ENCODE measurements at places on chromosomes 2 and 18. TPM values are rescaled to one million over a fixed set of nuclear protein-coding genes. Genes with fewer than 3 reads are reported as not detected.

DNA sequence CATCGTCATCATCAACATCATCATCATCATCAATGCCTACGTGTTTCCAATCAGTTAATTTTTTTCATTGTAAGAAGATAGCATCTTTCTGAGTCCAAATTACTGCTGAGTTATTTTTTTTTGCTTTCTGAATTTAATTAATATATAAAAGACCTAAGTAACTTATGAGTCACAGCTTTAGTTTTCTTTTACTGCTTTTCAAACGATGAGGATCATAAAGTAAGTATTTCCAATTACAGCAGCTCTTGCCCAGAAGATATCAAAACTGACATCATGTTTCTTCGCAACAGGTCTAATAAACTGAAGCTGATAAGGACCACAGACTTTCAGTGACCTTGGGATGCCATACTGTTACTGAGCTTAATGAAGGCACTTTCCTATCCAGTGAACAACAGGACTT lies 442.2 kb downstream of the DSEL start:
- no peaks in the 10 kb centered on the region for H3K36me3 ChIP-seq
- no peak for DNase-seq
- H3K27me3 ChIP-seq = no peaks in the 10 kb centered on the region
- H3K27ac ChIP-seq = no peak overlapping the region
- no peak overlapping the region for H3K4me3 ChIP-seq

DNA sequence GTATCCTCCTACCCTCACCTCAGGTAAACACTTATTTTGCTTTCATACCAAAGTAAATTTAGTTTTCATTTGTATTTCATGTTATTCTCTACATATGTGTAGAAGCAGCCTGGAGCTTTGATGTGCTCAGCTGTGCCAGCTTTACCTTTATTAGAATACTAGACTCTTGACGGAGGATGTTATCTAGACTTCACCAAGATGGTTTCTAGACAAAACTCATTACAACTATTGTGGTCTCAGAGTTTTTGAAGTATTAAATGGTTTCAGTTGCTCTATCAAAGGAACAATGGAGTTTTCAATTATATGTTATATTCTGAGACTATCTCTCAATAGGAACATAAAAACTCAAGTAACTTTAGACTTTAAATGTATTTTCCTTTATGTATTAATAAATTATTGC lies 5.0 kb upstream of the IL18RAP start:
- no peak for DNase-seq
- H3K27me3 ChIP-seq = no peaks in the 10 kb centered on the region
- H3K4me3 ChIP-seq = peak overlapping the region; percentile 62
- H3K4me1 ChIP-seq = peaks cover 47% of the 10 kb centered on the region

UGT1A3 gene
- total RNA-seq = not detected

DNA sequence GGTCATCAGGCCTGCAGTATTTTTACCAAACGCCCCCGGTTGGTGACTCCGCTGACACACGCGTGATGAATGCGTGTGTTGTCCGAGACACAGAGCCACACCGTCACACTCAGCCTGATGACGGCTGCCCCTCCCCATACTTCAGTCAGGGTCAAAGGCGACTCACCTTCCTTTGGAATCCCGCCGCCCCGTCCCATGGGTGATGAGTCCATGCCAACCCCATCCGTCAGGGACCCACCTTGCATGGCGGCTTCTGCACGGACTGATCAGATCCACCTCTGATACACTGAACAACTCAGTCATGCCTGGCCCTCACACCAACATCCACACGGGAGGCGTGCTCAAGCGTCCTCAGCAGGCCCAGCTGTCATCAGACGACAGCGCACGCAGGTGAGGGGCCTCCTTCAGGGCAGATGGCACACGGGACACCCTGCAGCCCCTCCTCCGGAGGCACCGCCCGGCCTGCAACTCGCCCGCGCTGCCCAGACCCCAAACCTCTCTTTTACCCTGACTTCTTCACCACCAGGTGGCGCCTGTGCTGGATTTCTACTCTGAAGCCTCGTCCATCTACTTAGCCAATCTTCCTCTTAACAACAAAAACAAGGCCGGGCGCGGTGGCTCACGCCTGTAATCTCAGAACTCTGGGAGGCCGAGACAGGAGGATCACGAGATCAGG lies 89.2 kb downstream of the ZNF516 start:
- no peak overlapping the region for H3K4me3 ChIP-seq
- H3K36me3 ChIP-seq = peaks cover 16% of the 10 kb centered on the region
- H3K27ac ChIP-seq = no peak overlapping the region
- DNase-seq = peak; percentile 49

DNA sequence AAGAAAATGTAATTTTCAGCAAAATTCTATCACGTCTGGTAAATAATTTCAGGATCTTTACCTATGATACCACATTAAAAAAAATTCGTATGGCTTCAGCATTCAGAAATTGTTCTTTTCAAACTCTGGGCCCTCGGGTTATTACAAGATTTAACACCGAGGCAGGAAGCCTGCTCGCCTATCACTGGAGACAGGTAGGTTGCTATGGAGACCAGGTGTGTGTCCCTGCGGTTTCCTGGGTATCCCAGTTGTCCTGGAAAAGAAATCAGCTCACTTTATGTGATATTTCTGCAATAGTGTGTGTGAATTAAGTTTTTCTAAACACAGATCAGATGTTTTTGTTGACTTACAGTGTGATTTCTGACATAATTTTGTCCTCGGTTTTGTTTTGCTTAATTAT lies 14.2 kb downstream of the HPCAL1 start:
- peaks cover 22% of the 10 kb centered on the region for H3K36me3 ChIP-seq
- H3K27ac ChIP-seq = no peak overlapping the region
- peaks cover 26% of the 10 kb centered on the region for H3K4me1 ChIP-seq
- DNase-seq = no peak

DNA sequence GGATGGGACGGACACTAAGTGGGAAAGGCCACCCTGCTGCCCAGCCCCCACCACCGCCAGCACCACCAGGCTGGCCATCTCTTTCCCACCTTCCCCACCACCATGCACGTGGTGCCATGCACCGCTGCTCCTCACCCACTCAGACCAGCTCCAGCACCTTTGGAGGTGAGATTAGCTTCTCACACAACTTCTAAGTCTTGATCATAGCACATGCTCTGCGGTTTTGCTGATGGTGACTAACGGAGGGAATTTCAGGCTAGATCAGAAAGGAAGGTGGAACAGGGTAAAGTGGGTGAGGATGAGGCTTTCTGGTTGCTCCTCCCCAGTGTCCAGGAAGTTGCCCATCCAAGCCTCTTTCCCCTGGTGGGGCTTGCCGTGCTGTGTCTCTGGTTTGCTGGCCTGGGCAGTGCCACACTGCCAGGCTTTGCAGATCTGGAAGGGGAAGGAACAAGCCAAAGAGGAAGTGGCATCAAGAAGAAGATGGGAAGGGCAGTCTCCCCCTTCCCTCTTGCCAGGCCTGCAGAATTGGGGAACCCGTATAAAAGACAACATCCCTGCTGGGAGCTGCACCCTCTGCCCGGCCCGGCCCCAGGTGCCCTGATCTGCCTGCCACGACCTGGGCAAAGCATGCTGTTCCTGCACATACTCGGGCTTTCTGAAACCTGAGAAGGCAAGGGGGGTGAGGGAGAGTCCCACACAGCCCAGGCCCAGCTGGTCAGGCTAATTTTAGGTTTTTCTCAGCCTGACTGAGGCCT lies 44.3 kb upstream of the CAB39 start:
- H3K27me3 ChIP-seq = no peaks in the 10 kb centered on the region
- peaks cover 69% of the 10 kb centered on the region for H3K4me1 ChIP-seq
- DNase-seq = no peak
- peak overlapping the region; percentile 80 for H3K27ac ChIP-seq
- peaks cover 9% of the 10 kb centered on the region for H3K36me3 ChIP-seq

DNA sequence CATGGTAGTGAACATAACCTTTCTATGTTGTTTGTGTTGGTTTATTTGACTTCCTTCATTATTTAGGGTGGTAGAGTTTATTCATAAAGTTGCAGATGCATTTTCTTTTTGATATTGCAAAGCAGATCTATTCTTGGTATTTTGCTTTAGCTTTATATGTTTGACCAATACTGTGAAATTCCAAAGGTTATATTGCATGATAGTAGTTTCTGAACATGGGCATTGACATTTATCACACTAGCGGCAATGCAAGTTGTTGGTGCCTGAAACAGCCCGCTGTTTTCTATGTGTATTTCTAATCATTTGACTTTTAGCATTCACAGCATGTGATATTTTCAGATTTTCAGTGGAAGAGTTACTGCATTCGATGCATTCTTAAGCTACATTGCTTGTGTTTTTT lies 87.2 kb downstream of the ASXL3 start:
- DNase-seq = no peak
- no peaks in the 10 kb centered on the region for H3K4me1 ChIP-seq
- H3K27me3 ChIP-seq = no peaks in the 10 kb centered on the region
- H3K27ac ChIP-seq = no peak overlapping the region

DNA sequence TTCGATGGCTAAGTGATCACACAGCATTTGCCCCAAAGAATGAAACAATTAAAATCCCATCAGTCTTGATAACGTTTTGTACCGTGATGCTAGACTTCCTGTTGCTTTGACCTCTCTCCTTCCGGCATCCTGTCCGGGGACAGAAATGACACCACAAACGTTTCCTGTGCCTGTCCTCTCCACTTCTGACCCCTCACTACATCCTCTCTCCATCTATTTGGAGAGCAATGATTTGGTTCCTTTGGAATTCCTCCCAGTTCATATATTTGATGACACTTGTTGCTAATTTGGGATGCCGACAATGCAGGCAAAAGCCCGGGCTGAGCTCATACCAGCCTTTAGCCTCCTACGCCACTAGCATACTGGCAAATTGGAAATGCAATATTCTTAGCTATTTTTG lies 151.2 kb upstream of the CCDC68 start:
- no peaks in the 10 kb centered on the region for H3K4me1 ChIP-seq
- H3K27me3 ChIP-seq = peaks cover 10% of the 10 kb centered on the region
- no peak overlapping the region for H3K4me3 ChIP-seq
- H3K27ac ChIP-seq = no peak overlapping the region
- H3K36me3 ChIP-seq = no peaks in the 10 kb centered on the region
- DNase-seq = no peak

AGFG1 gene
- 151 TPM for total RNA-seq

DNA sequence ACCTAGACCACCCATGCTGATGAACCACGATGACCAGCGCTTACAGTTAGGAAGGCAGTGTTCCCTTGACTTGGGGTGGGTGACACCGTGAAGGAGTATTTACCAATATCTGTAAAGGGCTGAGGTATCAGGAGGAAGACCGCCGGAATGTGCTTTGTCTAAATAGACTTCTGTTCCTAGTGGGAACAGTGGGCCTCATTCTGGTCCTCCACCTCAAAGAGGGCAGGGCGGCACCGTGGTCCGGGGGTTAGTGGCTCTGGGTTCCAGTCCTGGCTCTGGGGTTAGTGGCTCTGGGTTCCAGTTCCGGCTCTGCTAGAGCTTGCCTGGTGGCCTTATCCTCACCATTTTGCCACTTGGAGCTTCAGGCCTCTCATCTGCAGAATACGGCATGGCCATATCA lies 91.6 kb upstream of the SMAD2 start:
- no peaks in the 10 kb centered on the region for H3K36me3 ChIP-seq
- no peak for DNase-seq
- no peak overlapping the region for H3K27ac ChIP-seq
- H3K27me3 ChIP-seq = peaks cover 23% of the 10 kb centered on the region

DNA sequence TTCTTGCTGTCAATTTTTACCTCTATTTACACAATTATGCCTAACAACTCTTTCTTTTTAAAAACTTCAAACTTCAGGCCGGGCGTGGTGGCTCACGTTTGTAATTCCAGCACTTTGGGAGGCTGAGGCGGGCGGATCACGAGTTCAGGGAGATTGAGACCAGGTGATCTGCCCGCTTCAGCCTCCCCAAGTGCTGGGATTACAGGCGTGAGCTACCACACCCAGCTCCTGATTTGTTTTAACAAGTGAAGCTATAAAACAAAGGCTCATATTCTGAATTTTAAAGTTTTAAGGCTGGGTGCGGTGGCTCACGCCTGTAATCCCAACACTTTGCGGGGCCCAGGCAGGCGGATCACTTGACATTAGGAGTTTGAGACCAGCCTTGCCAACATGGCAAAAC lies 15.5 kb downstream of the PTPN2 start:
- H3K4me3 ChIP-seq = no peak overlapping the region
- peaks cover 14% of the 10 kb centered on the region for H3K36me3 ChIP-seq
- peaks cover 17% of the 10 kb centered on the region for H3K4me1 ChIP-seq
- no peaks in the 10 kb centered on the region for H3K27me3 ChIP-seq

FAM168B gene
- total RNA-seq = 88.2 TPM

RUFY4 gene
- 1.6 TPM for total RNA-seq

FRZB gene
- not detected for total RNA-seq

- H3K27me3 ChIP-seq = no peaks in the 10 kb centered on the region
- no peak for DNase-seq
- H3K36me3 ChIP-seq = peaks cover 25% of the 10 kb centered on the region
- H3K4me1 ChIP-seq = no peaks in the 10 kb centered on the region
- H3K4me3 ChIP-seq = no peak overlapping the region
- H3K27ac ChIP-seq = no peak overlapping the region
Measured at GRCh38 chr2:233152541-233152940, 92.4 kb downstream of the INPP5D start.

DNA sequence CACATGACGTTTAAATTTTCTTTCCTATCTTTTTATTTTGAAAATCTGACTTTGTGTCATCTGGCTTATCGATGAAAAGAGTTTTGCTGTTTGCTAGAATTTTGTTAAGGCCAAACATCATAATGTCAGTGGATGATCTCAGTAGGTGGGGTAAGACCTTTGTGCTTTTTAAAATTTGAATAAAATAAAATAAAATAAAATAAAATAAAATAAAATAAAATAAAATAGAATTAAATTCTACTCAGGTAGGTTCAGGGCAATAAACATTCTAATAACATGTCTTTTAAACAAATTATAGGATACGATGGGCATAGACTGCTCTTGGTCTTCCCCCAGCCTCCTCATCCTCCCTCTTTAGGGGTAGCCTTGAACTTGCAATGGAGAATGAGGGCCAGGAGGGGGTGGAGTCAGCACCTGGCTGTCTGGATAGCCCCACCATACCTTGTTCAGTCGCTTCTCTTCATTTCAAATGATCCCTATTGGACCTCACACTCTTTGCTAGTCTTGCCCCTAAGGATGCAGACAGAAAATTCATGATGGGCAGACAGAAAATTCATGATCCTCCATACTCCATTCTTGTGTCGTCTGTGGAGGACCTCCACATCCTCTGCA lies 8.1 kb downstream of the LDLRAD4 start:
- no peaks in the 10 kb centered on the region for H3K36me3 ChIP-seq
- DNase-seq = no peak
- no peaks in the 10 kb centered on the region for H3K27me3 ChIP-seq
- H3K4me3 ChIP-seq = no peak overlapping the region

DSG4 gene
- total RNA-seq = not detected
